GM04503 (cell line): ENCODE measurements at places on chromosomes 1 and 21.

DNA sequence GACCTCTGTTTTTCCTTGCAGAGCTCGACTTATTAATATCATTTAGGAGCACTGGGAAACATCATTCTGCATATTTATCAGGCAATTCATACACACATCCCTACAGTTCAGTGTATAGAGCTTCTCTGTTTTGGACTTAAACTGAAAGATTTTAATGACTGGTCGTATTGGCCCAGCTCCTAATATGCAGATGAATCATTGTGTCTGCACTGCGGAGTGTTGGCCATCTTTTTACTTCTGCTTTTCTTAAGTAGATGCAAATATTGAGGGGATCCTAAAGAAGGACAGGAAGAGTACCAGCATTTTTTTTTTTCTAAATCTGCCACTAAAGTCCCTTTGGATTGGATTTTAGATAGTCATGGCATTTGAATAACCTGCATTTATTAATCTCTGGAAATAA, 154.8 kb downstream of the BACH1 start:
- no peak for DNase-seq

- DNase-seq, result peak; percentile 5
These were observed 323.3 kb downstream of the RPS6KC1 start for GRCh38 chr1:213374369-213374768.

DNA sequence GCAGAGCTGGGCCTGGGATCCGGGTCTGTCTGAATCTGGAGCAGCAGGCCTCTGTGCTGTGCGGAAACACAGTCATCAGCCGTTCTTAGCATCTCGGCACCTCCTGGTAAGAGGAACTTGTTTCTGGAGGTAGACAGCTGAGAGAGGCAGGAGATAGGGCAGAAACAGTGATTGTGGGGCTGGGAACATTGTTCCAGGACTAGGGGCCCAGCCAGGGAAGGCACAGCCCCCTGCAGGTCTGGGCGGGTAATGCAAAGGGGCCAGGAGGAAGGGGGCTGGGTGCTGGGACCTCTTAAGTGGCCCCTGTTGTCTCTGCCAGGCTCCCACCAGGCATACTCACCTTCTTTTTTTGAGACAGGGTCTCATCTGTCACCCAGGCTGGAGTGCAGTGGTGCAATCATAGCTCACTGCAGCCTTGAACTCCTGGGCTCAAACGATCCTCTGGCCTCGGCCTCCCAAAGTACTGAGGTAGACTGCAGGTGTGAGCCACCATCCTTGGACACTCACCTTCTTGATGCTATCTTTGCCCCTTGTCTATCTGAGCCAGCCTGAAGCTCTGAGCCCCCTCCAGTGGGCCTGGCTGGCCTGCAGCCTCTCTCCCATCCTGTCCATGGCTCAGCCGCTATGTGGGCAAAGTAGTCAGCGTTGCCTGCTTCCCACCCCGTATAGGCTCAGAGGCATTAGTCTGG, 134.3 kb upstream of the ZBTB40 start:
- no peak for DNase-seq

DNA sequence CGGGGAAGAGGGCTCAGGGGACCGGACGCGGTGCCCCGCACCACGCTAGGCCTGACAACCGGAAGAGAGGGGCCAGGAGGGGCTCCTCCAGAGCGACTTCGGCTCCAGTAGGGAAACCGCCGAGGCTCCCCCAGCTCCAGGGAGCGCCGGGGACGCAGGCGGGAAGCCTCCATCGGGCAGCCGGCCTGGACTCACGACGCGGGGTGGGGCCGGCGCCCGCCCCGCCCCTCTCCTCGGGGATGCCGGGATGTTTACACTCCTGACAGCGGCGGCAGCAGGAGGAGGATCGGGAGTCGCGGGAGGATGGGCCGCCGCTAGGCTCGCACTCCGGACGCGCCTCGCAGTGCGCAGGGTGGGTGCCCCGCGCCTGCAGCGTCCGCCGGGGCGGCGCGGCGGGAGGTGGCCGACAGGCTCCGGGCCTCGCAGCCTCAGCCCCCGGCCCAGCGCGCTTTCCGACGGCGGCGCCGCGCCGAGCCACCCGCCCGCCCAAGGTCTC, at the start of gene NEK7:
Gene NEK7, plus strand, starts transcription at position 254 of the 496 bp plus-strand sequence. CDS start 75,583 bp downstream, outside the sequence.
- peak; percentile 36 for DNase-seq

- no peak for DNase-seq
These were observed 43.6 kb downstream of the ZBTB8OS start for GRCh38 chr1:32606565-32607371.

GRCh38 chr1:29324202-29324601, 87.9 kb downstream of the PTPRU start:
- DNase-seq, result no peak

GRCh38 chr1:75172556-75172955, 38.4 kb downstream of the LHX8 start:
- no peak for DNase-seq

DNA sequence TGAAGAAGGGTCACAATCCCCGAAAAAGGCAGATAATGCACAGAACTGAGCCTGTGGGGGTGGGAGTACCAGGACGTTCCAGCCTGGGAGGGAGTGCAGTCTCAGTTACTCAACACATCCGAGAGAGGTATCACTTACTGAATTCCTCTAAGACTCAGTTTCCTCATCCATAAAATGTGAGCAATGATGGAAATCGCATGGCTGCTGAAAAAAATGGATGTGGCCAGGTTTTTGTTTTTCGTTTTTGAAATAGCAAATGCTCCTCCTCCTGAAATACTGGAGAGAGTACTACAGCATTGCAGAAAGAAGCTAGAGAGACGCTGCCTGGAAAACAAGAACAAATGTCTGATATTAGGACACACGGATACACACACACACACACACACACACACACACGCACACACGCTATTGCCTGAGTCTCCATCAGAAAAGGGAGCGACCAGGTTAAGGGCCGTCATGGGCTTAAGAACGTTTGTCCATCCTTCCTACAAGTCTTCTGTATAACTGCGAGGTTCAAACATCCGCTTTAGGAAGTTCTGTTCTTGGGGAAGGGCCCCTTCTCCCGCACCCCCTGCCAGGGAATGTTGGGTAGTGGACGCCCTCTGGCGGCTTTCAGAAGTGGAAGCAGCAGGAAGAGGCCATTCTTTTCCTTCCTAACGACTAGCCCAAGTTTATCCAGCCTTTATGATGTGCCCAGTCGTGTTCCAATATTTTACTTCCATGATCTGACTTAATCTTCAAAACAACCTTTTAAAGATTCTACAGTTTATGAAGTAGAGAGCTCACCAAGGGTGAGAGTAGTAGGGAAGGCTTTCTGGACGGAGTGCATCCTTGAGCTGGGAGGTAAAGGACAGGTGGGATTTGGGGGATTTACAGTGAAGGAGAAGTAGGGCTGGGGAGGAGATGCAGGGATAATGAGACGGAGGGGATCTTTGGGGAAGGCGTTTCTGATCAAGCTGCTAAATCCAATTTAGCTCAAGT, 699 bp upstream of the NES start:
- no peak for DNase-seq

DNA sequence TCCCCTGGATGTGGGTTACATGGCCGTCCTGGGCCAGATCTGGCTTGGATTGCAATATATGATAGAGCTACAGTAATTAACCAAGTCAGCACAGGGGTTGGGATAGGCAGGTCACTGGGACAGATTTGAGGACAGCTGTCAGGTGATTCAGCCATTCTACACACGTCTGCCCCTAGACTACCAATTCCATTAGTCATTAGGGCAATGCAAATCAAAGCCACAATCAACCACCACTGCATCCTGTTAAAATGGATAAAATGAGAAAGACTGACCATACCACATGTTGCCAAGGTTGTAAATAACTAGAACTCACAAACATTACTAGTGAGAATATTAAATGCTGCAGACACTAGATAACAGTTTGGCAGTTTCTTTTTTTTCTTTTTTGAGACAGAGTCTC, 16.0 kb downstream of the C21orf58 start:
- DNase-seq, result peak; percentile 49

DNA sequence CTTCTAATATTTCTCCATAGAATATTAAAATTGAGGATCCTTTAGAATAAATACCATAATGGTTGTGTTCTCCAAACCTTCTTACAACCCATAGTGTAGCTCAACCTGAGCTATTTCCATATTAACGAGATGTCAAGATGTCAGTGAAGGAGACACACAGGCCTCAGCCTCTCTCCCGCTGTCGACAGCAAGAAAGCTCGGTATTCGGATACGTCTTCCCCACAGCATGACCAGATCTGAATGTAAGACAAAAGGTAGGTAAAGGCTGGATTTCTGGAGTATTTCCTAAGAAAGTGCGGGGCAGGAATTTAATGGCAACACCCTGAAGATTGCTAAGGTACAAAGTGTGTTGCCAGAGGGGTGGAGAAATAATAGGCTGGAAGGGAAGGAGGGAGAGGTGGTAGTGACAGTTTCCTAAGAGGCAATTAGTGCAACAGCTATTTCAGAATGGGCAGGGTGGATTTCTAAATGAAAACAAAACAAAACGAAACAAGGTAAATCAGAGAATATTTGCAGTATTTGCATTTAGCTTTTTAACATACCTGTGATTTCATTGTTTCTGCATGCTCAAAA, 1.7 kb downstream of the ADSS2 start:
- DNase-seq, result no peak

DNA sequence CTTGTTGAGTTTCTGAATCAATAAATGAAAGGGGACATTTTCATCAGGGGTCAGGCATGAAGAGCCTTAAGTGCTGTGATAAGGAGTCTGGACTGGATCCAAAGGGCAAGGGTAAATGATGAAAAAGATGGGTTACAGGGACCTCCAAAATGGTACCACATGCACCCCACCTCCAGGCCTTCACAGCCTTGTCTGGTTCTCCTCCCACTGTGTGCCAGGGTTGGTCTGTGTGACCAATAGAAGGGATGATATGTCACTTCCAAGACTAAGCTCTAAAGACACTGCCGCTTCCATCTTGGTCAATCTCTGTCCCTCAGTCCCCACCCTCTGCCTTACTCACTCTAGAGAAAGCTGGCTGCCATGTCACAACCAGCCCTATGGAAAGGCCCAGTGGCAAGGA, 140.6 kb downstream of the ZNF281 start:
- no peak for DNase-seq

GRCh38 chr1:37752583-37753471, 12.1 kb downstream of the EPHA10 start:
- DNase-seq, result no peak

DNA sequence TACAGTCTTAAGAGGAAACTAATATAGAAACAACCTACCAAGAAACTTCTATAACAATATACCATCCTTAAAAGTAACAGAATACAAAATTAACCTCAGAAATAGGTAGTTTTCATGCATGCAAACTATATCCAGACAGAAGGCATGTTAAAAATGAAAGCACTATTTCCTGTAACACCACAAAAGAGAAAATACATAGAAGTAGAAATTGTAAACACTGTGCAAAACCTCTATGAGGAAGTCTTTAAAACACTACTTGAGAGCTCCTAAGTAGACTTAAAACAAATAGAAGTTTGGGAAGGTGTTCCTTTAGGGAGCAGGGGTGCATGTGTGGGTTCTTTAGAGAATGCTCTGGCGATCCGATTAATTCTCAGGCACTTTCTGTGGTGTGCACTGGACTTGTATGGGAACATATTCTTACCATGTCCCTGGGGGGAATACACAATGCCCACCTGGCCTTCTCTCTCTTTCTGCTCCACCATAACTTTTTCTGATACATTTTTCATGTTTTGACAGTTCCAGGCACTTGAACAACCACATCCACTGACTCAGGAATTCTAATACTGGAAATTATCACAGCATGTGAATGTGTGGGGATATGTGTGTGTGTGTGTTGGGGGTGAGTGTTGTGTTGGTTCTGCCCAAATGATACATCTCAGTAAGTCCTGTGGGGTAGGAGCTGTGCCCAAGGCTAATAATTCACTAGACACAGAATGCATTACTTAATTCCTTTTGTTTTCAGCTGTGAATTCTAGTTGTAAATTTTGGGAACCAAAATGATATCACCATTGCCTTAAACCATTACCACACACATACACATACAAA, 866.3 kb upstream of the B3GALT2 start:
- DNase-seq, result no peak

GRCh38 chr1:196660852-196661251, 9.0 kb downstream of the CFH start:
- no peak for DNase-seq

GRCh38 chr1:212434992-212435391, 2.3 kb downstream of the NENF start:
- no peak for DNase-seq

DNA sequence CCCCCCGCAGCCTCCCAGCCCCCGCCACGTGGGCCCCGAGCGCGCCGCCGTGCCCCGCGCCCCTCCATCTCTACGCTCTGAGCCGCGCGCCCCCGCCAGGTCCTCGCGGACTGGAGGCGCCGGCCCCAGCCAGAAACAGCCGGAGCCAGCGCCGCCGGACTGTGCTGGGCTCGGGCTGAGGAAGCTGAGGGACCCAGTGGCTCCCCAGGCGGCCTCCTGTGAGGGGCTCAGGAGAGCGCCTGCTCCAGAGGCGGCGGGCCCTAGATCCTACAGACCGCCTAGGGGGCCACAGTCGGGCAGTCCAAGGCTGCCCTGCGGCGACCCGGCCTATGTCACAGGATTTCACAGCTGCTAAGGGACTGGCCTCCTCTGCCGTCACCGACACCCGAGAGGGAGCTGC, 82.1 kb downstream of the NENF start:
- no peak for DNase-seq

DNA sequence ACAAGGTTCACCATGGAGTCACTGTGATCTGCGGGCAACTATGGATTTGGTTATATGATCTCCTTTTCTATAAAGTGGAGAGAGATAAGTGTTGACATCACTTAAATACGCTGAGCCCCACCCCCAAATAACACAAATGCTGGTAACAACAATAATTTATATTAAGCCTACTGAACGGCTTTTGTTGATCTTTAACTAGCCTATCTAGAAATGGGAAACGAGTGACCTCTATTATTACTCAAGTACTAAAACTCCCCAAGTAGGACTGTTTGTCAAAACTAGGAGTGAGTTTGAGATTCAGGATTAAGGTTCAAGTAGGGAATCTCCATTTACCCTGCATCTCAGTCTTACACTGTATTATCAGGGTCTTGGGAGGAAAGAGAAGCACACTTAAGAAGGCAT, 52.2 kb downstream of the MAP3K7CL start:
- no peak for DNase-seq

GRCh38 chr1:111481387-111482221, 7.8 kb downstream of the C1orf162 start:
- DNase-seq, result no peak

- no peak for DNase-seq
These were observed at the start of gene STYXL2 for GRCh38 chr1:167093846-167094516. Gene STYXL2 (plus strand): TSS chr1:167094075. CDS start chr1:167094850, 775 bp downstream.

GRCh38 chr1:174794861-174795260, 204.9 kb upstream of the CACYBP start:
- no peak for DNase-seq

DNA sequence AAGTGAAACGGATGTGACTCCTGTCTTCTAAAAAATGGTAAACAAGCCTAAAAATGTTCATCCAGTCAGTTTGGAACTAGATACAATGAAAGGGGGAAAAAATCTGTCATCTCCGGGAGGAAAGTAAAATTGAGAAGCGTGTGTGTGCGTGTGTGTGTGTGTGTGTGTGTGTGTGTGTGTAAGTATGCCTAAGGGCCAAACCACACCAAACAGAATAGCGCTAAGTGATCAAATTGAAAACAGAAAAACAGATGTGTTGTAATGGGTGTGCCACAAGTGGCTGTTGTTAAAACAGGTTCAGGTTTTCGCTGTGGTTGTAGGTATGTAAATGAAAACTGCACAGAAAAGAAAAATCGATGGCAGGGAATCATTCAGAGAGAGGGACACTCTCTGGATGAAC, 106.7 kb downstream of the RNF220 start:
- no peak for DNase-seq
